ENCODE measurements at places on chromosomes 7 and 10.
A peak's percentile ranks its signal among the peaks of the same experiment; 100 is the strongest.

GRCh38 chr10:119359025-119359424 lies 151.7 kb downstream of the GRK5 start:
- no peak for DNase-seq

DNA sequence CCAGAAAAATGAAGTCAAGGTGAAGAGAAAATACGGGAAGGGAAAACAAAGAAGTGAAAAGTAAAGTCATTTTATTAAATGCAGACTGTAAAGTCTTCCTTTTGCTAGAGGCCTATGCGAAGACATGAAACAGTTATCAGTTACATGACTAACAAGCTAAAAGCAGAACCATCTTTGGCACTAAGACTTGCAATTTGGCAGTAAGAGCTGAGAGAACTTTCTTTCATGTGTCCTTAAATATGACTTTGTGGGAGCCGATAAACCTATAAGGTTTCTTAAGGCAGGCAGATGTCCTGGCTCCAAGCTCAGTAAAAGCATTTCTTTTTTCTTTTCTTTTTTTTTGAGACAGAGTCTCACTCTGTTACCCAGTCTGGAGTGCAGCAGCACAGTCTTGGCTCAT lies 10.4 kb downstream of the ANLN start:
- no peak for DNase-seq

DNA sequence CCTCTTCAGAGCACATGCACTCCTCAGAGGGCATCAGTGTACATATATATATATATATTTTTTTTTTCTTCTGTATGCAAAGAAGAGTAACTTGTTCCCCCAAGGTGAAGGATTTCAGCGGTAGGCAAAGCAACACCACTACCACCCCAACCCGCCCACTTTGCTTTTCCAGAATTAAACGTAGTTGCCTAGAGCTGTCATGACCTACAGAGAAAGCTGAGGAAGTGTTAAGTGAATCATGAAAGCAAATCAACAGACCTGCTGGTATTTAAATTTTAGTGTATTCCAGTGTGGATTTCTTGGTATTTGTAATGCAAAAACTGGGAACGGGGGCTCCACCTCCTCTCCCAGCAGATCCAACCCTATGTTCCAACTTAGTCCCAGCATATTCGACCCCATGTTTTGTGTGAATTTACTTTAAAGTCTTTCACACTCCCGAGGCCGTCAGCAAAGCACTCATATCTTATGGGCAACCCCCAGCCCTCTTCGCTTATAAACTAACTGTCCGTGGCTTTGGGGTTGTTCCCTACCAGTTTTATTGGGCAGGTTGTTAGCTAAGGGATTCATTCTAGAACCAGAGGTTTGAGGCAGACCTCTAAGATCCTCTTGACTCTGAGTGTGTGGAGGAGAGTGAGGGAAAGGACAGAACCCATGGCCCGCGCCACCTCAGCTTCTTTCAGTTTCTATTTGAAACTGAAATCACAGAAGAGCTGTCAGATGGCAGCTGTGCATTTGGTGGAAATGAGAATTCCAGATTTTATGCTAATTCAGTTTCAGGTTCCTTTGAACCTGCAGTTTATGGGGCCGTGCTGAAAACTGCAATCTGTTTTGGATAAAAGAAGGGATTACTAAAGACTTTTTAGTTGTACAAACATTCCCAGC lies 450.2 kb upstream of the GALNT17 start:
- DNase-seq = peak; percentile 64

- DNase-seq = no peak
Measured at GRCh38 chr10:5354068-5354467, 10.7 kb upstream of the UCN3 start.

DNA sequence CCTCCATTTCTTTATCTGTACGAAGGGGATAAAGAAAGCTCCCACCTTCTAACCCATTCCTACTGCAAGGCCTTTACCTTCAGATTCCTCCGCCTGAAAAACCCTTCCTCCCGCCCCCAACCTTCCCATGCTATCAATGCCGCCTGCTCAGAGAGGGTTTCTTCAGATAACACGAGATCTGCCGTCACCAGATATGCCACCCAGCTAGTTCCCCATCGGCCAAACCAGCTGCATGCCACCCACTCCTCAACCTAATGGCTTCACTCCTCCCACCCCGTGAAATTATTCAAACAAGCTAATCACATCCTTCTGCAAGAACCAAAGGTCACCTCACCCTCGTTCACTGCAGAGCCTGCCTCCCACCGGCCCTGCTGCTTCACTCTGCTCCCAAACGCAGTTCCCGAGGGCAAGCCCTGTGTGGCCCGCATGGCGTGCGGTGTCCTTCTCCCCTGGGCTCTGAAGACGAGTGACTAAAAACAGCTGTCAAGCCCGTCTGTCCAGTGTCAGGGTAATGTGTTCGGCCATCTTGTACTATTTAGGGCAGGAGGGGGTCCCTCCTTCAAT lies 46.8 kb upstream of the TMEM213 start:
- no peak for DNase-seq

DNA sequence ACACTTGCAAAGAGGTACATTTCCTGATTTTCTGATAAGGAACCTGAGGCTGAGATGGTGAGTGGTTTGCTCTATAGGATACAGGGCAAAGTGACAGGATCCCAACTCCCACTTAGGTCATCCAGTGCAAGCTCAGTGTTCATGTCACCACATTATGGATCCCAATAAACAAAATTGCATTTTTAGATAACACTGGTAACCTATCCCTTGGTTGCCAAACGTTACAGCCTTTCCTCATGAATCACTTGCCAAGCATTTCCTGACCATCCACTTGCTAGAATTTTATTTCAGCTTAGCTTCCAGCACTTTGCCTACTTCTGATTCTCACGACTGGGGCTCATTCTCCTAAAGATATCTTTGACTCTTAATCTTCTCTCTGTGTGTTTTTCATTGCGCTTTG lies 131.4 kb upstream of the ODAD2 start:
- no peak for DNase-seq

DNA sequence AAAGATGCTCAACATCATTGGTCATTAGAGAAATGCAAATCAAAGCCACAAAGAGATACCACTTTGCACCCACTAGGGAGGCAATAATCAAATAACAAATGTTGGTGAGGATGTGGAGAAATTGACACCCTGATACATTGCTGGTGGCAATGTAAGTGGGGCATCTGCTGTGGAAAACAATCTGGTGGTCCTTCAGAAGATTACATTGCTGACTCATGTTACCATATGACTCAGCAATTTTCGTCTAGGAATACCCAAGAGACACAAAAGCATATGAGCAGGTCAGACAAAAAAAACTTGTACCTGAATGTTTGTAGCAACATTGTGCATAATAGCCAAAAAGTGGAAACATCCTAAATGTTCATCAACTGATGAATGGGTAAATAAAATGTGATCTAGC lies 4.9 kb upstream of the CLDN3 start:
- no peak for DNase-seq

DNA sequence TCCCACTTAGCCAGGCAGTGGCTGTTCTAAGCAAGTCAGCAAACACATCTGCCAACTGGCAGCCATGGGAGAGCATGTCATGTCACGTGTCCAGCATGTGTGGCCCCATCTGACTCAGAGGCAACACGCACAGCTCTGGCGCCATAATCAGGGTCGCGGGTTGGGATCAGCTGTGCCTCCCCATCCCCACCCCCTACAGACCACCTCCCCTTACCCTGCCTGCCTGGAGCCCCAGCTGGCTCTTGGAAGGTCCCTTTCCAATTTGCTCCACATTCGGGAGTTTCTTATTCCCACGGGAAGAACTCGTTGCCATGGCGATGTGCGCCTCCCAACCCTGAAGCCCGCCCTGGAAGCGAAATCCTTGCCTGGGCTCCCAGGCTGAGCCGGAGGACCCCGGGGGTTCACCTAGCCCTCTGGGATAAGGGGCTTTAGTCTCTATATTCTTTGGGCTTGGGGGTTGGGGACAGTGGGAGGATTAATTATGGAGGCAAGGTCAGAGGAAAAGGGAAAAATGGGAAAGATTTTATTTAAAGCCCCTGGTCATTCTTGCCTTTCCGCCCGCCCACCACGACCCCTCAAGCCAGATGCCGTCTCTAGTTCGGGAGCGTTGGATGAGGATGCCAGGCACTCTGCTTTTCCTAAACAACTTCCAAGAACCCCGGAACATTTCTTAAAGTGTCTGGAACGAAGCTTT lies 283.7 kb downstream of the ZEB1 start:
- DNase-seq = no peak

DNA sequence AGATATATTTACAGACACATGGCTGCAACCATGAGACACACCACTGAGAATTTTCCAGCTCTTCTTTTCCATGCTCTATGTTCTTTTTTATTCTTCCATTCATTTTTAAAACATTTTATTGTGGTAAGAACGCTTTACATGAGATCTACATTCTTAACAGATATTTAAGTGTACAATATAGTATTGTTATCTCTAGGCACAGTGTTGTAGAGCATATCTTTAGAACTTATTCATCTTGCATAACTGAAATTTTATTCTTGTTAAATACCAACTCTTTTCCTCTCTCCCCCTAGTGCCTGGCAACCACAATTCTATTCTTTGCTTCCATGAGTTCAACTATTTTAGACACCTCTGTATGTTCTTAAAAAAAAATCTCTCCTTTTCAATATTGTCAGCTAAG lies 67.1 kb upstream of the HABP2 start:
- DNase-seq = no peak

- no peak for DNase-seq
Measured at GRCh38 chr10:73655990-73656298, at the start of gene SYNPO2L. TSS of gene SYNPO2L (minus strand) at chr10:73656029. CDS start at chr10:73655922, 107 bp downstream.
